HFFc6 (cell line): ENCODE measurements at places on chromosomes 6 and 20. TPM values are rescaled to one million over a fixed set of nuclear protein-coding genes. Genes with fewer than 3 reads are reported as not detected.

DNA sequence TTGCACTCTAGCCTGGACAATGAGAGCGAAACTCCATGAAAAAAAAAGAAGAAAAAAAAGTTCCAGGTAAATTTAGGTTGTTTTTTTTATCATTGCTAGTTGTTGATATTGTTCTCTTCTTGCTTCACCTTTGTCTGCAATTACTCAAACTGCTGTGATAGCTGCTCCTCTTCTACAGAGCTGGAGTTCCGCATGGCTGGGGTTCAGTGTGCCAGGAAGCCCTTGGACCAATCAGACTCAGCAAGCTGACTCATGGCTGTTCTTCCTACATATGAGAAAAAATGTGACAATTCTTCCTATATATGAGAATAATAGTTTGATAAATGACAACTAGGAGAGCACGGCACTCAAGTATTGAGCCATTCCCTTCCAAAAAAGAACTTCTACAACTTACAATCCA is 28.4 kb downstream of the DPPA5 start:
- no peak for DNase-seq

DNA sequence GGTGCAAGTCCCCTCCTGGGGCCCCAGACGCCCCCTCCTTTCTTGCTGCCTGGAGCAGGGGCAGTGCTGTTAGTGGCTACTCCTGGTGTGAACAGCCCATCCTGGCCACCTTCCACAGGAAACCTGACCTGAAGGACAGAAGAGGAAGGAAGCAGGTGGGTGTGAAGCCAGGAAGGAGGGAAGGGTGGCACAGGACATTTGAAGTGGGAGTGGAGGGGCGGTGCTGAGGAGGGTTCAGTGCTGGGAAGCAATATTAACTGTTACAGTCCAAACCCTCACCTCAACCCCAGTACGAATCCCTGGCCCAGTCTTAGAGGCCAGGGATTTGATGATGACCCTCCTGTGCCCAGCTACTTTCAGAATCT is 766 bp downstream of the PRICKLE4 start:
- DNase-seq, result no peak

DNA sequence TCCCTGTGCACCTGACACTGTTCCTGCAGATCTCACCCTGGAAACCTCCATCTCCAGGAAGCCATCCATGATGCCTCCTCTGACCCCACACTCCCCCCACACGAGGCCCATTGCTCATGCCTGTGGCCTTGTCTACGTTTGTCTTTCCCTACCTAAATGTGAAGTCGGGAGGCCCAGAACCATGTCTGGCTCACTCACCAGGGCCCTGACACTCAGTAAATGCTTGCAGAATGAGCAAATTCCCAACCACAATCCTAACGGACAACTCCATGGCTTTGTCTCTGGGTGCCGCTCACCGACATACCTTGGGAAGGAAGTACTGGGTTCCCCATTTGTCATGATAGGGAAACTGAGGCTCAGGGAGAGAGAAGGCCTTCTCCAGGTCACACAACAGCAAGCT is 7.3 kb downstream of the PEDS1 start:
- DNase-seq, result no peak

MGME1 gene
- 15.9 to 18.4 TPM (median 17.8 TPM) in 3 replicates for total RNA-seq

SIRPG gene
- not detected in 3 replicates for total RNA-seq

KIF25 gene
- total RNA-seq, result not detected in 3 replicates
